GM18507 (cell line): ENCODE measurements at places on chromosomes 3 and 15.

- no peak for DNase-seq
Observed at GRCh38 chr3:56131974-56132590, 336.2 kb downstream of the ERC2 start.

GRCh38 chr3:42486814-42487565 lies 15.5 kb upstream of the VIPR1 start:
- DNase-seq = no peak

GRCh38 chr15:70463453-70463834 lies 299.9 kb downstream of the UACA start:
- DNase-seq = no peak

DNA sequence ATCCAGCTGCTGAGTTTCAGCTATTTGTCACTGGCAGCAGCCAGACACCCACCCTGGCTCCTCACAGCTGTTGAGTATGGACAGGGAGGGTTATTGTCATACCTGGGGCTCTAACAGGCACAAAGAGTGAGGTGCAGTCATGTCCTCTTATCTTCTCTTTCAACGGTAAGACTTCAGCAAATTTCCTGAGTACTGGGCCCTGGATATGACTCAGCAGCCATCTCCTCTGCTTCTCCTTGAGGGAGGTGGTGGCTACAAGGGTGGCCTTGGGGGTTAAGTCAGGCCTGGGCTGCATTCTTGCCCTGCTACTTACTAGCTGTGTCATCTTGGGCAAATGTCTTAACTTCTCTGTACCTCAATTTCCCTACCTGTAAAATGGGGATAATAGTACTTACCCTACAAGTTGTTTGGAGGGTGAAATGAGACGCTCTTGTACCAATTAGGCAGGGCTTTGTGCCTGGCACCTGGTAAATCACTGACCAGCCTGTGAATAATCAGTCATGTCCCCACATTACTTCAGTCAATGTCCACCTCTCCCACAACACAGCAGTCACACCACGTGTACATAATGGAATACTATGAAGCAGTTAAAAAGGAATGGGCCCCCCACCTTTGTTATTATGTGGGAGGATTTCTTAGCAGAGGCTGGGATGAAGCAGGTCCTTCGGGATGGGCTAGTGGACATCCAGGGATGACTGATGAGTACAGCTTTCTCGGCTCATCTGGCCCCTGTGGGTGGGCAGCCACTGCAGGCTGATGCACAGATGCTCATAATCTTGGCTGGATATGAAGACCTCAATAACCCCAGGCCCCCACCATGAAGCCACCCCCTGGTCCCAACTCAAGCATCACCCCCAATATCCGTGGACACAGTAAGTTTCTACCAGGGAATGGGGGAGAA lies 528.8 kb downstream of the SHQ1 start:
- no peak for DNase-seq

DNA sequence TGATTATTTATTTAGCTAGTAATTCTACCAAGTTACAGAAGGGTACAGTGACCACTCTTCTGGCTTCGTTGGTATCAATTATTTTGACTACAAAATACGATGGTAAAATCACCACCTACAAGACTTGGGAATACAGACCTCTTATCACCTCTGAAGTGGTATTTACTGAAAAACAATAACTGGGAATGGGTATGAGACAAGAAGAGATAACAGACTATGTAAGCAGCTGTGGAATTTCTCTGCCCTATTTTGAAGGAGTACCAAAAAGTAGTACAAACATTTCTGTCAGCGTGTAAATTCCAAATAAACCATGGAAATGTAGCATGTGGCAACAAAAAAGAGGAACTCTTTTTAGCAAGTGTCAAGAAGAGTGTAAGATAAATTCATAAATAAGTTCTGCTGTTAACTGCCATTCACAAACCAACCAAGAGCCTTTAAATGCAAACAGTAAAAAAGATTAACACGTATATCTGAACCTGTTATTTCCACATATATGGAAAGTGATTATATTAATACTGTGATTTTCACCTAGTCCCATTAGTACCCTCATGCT lies 77.0 kb upstream of the SLC12A8 start:
- DNase-seq = no peak

DNA sequence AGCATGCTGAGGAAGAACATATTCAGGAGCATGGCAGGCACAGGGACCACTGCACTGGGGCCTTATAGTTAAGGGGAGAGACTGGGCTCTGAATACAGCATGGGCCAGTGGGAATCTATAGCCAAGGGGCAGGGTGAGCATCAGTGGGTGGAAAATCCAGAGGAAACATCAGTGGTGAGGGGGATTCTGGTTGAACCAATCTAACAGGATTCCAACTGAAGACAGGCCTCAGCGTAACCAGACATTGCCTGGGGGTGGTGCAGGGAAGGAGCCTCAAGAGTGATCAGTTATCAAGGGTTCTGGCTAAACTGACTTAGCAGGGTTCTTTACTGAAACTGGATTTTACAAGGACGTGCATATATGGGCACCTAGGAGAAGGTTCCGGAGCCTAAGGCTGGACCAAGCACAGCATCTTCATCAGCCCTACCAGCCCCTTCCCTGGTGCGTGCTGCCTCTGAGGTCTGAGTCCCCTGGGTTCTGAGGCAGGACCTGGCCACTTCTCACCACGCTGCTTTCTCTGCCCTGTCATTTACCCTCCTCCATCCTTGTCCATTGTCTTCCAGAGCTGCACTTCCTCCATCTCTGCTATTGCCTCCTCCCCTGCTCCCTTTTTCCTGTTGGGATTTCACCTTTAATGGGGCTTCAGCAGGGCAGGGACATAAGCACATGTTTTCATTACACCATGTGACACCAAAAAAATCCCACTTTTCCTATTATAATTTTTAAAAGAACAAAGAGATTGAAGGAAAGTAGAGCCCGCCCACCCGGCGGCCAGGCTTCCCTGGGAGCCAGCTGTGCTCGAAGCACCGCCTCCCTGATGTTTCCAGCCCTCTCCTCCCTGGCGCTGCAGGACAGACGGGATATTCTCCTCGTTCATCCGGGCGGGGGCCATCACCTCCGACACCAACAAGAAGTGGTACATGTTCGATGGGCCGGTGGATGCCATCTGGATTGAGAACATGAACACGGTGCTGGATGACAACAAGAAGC lies 52.1 kb downstream of the DNAH1 start:
- no peak for DNase-seq

GRCh38 chr15:48186271-48186670 lies 5.2 kb upstream of the CTXN2 start:
- DNase-seq = no peak

DNA sequence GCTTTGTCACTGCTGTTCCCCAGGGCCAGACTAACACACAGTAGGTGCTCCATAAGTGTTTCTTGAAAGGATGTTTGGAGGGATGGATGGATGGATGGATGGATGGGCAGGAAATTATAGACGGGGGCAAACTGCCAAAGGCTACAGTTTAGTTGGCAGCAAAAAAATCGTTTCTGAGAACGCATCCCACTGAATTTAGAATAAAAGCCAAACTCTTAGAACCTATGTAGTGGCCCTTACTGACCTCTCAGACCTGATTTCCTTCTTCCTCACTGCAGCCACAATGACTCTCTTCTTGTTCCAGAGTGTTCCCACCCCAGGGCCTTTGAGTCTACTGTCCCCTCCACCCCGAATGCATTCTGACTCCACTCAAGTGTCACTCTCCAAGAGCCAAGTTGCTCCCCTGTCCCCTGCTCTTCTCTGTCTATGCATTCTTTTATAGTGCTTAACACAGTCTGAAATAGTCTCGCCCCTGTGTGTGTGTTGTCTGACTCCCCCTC lies 5.2 kb upstream of the GATA2 start:
- DNase-seq = no peak

DNA sequence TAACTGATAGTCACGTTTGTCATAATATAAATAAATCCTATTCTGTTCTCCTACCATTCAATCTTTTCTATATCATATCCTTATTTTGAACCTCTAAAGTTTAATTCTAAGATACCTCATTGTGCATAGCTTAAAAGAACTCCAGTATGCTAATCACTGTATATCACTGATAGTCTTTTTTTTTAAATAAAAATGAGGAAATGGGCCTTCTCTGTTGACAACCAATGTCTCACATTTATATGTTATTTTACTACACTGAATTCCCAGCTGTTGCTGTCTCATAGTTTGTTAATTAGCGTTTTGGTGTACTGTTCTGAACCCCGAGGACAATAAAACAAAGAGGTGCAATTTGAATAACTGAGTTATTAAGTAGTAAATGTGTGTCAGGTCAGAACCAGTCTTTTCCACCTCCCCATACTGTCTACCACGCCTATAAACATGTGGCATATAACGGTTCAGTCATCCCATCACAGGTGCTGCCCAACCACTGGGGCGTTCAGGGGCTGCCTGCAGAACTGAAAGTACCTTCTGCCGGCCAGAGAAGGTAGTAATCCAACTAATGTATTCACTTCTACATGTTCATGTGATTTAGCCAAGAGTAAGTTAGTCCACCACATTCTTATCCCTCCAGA lies 14.9 kb downstream of the CBLB start:
- no peak for DNase-seq

DNA sequence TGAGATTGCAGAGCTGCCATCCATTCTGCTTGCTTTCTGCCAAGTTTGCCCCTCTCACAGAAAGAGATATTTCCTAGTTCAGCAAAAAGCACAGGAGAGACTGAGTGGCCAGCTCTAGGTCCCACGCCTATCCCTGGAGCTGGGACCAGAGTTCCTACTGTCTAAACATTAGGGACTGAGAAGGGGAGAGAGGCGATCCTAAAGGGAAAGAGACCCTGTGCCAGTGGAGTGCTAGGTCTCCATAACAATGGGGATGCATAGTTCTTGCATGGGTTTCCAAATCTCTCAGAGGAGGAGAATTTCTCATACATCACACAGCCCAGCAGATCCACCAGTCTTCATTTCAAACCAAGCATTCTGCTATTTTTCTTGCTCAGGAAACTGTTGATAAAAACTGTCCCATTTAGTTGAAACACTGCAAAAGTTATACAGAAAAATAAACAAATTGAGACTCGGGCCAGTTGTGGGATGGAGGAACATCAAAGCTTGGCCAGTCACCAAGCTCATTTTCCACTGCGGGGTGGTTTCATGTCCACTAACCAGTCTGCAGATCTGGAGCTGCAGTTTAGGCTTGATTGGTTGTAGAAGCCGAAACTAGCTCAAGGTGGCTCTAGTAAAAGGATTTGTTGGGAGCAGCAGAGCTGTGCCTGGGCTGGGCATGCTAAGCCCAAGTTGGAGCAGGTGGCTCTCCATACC lies 62.7 kb downstream of the EEFSEC start:
- DNase-seq = no peak

DNA sequence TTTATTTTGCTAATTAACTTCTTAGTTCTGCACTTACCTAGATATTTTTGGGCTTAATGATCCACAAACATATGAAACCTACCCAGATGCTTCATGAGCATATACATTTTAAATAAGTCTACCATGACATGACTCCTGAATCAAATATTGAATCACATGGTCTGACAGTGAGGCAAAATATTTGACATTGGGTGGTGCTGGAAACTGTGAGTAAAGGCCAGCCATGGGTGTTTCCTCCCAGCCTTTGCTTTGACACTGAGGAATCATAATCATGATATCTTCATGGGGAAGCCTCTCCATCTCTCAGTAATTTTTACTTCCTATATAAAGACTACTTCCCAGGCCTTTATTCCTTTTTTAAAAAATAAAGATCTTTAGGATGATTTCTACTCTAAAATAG lies 22.8 kb upstream of the SSR3 start:
- DNase-seq = no peak

DNA sequence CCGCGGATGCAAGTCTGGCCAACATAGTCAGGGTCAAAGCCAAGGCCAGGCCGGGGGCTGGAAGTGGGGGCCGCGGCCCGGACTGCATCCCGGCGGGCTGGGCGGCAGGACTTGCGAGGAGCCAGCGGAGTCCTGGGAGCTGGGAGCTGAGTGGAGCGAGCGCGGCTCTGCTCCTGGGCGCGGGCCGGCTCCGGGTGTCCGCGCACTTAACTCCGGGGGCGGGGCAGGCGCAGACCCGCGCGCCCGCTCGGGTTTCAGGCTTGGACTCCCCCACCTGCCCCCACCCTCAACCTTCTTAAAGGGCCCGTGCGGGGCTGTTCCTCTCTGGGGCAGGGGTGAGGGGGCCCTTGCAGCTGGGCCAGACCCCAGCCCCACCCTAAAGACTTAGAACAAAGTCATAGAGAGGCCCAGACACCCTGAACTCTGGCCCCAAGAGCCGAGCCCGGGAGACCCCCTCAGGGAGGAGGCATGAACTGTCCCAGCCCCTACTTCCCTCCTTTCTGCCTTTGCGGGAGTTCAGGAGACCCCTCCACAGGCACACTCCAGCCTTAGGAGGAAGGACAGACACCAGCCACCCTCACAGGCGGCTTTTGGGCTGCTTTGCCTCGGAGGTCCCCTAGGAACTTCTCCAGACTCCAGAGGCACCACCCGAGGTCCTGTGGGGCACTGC lies at the start of gene CSPG4:
TSS of gene CSPG4 (minus strand) at position 181 of the 670 bp plus-strand sequence. CDS start at position 88, 93 bp downstream.
- DNase-seq = no peak

- no peak for DNase-seq
Observed at GRCh38 chr15:28243901-28244300, 78.1 kb downstream of the HERC2 start.

- no peak for DNase-seq
Observed at GRCh38 chr3:197375001-197375441, 76.6 kb upstream of the DLG1 start.

GRCh38 chr3:143559296-143559695 lies 289.0 kb downstream of the SLC9A9 start:
- DNase-seq = no peak

DNA sequence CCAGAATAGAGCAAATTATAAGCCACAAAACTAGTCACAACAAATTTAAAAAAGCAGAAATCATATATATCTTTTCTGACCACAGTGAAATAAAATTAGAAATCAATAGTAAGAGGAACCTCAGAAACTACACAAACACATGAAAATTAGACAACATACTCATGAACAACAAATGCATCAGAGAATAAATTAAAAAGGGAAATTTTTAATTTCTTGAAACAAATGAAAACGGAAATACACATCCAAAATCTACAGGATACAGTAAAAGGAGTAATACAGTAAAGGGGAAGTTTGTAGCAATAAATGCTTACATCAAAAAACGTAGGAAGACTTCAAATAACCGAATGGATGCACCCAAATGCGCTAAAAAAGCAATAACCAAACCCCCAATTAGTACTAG lies 19.2 kb downstream of the NME9 start:
- DNase-seq = no peak

GRCh38 chr15:73937296-73937695 lies 11.0 kb downstream of the LOXL1 start:
- no peak for DNase-seq

DNA sequence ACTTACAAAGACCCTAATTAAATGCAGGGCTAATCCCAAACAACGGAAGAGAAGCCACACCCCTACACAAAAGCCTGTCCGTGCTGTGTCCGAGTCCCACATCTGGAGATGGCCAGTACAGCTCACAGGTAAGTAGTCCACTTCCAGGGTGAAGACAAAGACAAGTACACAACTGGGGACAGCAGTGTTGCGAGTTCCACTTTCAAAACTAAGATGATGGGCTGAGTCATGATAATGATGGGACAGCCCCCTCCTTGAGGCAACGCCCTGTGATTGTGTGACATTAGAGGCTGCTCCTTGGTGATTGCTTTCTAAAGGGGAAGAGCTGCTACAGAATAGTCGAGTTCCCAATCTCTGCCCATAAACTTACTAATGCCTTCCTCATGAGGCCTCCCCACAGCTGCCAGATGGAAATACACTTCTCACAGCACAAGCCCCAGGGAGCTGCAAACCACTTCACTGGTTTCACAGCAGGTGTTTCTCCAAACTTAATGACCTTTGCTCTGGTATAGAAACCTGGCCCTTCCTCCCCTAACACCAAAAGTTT lies 27.6 kb downstream of the RFT1 start:
- DNase-seq = peak; percentile 18

- no peak for DNase-seq
Observed at GRCh38 chr3:28612232-28612631, 263.6 kb upstream of the AZI2 start.
